Bone marrow (tissue), 2 donors: ENCODE measurements at places on chromosomes 2 and 18.

DNA sequence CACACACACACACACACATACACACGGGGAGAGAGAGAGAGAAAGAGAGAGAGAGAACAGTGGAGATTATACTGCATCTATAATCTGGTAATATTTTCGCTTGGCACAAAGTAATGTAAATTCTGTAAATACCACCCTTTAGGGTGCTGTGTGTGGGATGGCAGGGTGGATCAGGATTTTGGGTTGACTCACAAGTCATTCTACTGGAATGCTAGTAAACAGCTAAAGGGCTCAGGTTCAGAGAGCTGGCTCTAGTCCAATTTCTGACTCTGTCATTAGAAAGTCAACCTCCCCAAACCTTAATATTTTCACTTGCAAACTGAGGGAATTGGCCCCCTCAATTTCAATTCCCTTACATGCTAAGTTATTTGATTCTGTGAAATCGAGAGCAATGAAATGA is 308.3 kb downstream of the TSN start:
- no peak for DNase-seq

GRCh38 chr2:219045937-219046550 is 4.7 kb upstream of the CFAP65 start:
- DNase-seq = no peak

DNA sequence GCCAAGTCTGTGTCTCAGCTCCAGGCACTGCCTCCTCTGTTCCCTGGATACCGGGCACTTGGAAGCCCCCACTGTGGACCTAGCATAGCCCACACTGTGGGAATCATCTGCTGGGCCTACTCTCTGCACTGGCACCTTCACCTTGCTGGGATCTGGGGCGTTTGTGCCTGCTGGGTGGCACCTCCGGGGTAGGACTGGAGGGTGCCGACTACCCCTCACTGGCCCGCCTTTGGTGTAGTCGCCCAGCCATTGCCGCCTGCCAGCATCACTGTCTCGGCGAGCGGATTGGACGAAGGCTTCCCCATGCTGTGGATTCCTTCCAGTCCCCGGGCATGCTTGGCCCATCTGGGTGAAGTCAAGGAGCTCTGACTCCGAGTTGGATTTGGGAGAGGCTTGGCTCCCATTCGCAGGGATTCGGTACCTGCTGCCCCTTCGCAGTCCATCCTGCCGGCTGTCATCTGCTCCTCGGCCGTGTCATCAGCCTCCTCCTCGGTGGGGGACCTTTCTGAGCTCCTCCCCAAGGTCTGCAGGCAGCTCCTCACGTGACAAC is 180.6 kb upstream of the HDAC4 start:
- DNase-seq = no peak

GRCh38 chr2:42931818-42932195 is 139.4 kb upstream of the HAAO start:
- no peak for DNase-seq

DNA sequence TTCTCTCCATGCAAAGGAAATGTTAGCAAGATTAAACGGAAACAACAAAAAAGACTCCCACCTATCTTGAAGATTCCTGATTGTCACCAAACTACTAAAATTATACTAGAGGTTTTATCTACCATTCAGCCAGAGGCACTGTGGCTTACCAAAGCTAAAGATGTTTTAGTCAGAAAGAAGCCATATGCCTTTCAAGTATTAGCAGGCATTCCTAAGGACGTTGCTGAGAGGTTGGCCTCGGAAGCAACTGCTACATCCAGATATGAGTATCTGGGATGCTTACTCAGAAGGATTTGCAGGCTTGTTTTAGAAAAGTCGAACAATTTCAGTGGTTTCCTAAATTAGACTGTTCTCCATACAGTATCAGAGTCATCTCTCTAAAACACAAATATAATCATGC is 88.3 kb upstream of the UBE2E3 start:
- DNase-seq = no peak

DNA sequence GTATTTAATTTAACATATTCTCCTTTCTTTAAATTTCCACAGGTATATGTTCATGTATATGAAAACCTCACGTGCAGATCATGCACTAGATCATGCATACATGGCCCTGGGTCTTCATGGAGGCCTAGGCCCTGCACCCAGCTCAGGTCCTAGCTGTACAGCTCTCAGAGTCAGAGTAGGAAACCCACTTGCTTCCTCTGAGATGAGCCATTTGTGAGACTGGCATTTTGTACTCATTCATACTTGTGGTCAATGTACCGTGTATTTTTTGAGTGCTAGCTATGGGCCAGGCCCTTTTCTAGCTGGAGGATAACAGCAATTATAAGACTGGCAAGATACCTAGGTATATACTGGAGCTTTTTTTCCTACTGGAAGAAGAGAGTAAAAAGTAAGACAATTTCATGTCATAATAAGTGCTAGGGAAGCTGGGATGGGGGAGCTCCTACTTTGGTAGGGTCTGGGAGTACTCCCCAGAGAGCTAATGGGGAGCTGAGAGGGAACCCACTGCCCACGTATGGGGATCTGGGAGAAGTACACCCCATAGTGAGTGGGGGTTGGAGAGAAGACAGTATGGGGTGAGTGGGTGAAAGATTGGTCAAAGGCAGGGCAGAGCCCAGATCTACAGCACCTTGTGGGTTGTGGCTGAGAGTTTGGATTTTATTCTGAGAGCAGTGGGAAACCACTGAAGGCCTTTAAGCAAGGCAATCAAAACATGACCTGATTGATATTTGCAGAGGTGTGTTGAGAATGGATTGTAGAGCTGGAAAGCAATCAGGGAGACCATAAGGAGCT is 72.0 kb downstream of the POLE4 start:
- no peak for DNase-seq

DNA sequence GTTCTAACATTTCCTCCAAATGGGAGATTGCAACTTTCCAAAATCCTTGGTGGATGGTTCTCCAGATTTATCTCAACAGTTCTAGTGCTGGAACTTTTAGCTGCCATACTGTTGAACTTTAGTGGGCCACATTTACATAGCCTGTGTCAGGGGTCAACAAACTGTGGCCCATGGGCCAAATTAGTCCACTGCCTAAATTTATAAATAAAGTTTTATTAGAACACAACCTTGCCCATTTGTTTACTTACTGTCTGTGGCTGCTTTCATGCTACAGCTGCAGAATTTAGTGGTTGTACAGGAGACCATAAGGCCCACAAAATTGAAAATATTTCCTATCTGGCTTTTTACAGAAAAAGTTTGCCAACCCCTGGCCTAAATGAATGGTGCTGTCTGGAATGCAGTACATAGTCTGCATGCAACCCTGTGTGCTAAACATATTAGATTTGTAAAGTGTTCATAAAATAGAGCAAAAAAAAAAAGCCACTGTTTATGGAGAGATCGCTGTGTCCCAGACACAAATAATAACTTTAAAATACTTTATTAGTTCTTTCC is 30.3 kb downstream of the MGAT5 start:
- no peak for DNase-seq

DNA sequence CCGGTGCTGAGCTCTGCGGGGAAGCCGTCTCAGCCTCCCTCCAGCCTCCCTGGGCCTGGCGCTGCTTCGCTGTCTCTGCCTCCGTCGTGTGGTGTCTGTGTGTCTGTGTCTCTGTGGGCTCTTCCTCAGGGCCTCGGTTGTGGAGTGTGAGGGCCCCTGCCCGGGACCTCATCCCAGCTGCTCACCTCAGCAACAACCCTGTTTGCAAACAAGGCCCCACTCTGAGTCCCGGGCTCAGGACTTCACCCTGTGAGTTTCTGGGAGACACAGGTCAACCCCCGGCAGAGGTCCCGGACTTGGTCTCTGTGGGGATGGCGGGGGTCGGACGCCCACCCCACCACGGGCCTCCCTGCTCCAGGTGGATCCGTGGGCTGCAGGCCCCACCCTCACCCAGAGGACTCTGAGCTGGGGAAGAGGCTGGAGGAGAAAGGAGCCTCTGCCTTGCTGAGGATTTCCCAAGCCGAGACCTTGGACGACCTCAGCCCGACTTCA is 127.4 kb upstream of the CTDP1 start:
- no peak for DNase-seq

DNA sequence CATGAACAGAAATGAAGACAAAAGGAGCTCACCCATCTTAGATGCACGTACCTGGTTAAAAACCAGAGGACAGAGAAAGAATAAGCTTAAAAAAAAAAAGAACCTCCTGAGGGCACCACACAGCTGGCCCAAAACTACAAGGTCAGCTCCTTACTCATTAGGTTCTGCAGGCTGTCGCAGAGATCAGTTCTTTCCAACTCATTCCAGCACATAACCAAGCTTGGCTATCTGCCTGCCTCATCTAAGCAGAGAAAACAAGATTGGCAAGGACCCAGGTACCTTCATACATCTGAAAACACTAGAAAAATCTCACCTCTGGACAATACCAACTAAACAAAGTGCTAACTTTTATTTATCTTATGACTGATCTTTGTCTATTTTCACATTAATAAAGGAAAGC is 89.9 kb downstream of the NOL10 start:
- DNase-seq = no peak

GRCh38 chr2:195937176-195937575 is 131.5 kb downstream of the DNAH7 start:
- no peak for DNase-seq

GRCh38 chr2:229087843-229088516 is 183.1 kb downstream of the PID1 start:
- DNase-seq = no peak
